ENCODE measurements at places on chromosomes 2 and 18. TPM values are rescaled to one million over a fixed set of nuclear protein-coding genes. Genes with fewer than 3 reads are reported as not detected.

The CCDC74A gene
- 0.30 TPM for total RNA-seq

GRCh38 chr18:7658701-7659100 lies 91.6 kb downstream of the PTPRM start:
- DNase-seq, result no peak

The AMER3 gene
- total RNA-seq, result not detected

The MEP1B gene
- total RNA-seq, result 1.3 TPM

DNA sequence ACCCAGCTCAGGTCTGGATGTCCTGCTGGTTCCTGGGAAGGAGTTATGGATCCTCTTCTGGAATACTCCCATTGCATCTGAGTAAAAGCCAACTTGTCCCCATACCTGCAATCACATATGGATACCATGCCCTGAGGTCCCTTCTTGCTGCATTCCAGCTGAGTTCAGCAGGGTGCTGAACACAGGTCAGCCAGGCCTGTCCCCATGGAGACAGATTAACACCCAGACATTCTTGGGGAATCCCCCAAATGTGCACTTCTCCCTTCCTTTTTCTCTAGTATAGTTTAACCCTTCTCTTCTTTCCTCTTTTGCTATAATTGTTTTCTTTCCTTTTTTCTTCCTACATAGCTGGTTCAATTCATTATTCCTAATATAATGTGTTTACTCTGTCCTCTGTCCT lies 799.6 kb upstream of the HS6ST1 start:
- no peak for DNase-seq

The CFAP221 gene
- 1.2 TPM for total RNA-seq

DNA sequence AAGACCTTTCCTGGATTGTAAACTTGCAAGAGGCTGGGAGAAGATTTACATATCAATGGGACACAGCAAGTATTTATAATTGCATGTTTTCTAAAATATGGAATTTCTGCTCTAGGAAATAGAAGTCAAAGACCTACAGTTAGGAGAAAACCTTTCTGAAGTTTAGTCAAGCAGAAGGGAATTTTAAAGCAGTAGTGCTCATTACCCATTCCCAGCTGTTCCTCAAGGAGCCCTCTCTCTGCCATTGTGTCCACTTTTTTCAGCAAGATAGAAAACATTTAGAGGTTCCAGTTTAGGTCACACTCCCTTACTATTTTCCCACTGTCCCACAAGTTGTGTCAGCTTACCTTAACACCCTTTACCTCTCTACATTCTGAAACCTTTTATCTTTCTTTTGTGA lies 584.0 kb upstream of the CHAC2 start:
- no peak for DNase-seq

DNA sequence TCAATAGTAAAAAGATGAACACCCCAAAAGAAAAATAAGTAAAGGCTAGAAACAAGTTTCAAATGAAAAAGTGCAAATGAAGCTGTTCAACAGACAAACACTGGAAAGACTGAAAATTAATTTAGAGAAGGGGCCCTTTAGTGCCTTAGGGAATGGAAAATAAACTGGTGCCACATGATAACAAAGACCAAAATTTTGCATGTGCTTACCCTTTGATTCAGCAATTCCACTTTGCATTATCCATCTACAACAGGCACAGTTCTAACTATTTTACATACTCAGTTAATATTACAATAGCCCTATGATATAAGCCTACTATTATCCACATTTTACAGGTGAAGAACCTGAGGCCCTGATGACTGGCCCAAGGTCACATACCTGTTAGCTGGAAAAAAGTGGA lies 183.9 kb downstream of the NBAS start:
- DNase-seq, result no peak

DNA sequence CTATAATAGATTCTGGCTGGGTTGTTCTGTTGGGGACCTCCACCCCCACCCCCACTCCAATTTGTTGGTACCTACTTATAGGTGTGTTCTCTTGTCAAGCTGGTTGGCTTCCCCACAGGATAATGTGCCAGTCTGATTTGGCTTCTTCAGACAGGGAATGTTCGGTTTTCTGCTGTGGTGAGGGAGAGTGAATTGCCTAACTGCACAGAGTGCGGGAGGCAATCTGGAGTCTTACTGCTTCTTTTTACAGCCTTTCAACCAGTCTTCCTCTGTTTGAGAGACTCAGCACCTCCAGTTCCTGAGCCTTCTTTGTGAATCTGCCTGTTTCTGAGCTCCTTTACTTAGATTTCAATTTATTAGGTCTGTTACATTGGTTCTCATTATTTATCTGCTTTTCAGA lies 27.4 kb upstream of the SNORC start:
- no peak for DNase-seq

The DSEL gene
- total RNA-seq, result 2.5 TPM

DNA sequence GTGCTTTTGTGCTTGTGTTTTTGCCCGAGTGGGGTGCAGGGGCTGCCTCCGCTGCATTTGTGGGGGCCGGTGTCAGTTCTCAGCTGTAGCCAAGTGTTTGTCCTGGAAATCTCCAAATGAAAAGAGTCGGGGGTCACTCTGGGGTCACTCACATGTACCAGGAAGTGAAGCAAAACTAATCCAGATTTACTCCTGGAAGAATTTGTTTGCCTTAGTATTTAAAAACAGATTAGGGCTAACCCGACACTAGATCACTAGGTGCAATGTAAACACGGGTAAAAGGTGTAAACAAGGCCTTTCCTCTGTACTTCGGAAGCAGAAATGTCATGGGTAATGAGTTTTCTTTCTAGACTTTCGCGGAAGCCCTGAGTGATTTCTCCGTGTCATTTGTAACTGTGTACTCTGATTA lies 50.3 kb downstream of the GBX2 start:
- DNase-seq, result no peak

The CCL20 gene
- not detected for total RNA-seq

DNA sequence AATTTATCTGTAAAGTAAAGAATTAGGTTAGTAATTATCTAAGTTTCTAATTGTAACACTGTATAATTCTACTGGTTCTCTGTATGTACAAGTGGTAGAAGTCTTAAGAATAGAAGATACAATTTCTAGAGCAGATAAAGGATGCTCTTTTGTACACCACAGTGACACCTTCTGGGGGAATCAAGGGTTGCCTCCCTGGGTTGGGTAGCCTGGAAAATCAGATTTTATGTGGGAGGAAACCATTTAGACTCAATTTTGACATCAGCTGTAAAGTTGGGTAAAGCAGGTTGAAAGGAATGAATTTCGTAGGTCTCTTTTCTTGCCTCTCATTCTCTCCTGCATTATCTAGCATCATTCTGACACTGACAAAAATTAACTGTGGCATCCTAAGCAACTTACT lies 354.8 kb downstream of the DCC start:
- DNase-seq, result no peak

DNA sequence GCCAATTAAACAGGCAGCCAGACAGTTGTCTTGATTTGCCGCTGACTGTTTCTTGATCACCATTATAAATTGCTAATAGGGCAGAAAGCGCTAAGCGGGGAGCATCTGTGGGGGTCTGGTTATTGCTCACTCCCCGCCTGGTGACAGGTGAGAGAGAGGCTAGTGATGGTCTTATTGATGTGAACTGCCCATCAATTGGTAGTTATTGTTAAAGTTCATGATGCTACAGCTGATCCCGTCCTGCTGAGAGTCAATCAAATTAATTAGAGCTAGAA lies 148.5 kb downstream of the LNPK start:
- no peak for DNase-seq

- DNase-seq, result no peak
Measured at GRCh38 chr2:239768907-239769553, 256.1 kb downstream of the NDUFA10 start.

The C1QL2 gene
- total RNA-seq, result not detected

GRCh38 chr2:28780496-28780895 lies 28.9 kb downstream of the PPP1CB start:
- DNase-seq, result no peak

DNA sequence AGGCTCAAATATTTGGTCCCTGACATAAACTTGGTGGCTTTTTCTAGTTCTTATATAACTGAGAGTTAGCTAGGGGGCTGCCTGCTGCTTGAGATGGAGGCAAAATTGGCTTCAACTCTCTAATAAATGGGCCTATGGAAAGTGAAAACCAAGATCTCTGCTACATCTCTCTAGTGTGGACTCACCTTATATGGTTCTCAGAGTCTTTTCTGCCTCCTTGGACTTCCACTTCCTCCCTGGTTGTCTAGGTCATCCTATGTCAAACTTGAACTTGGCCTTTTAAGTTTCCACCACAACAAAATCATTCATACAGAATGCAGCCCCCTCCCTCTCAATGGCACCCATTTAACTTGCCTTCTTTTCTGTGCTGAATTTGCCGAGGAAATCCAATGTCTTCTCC lies 23.9 kb upstream of the ARHGAP25 start:
- DNase-seq, result no peak

DNA sequence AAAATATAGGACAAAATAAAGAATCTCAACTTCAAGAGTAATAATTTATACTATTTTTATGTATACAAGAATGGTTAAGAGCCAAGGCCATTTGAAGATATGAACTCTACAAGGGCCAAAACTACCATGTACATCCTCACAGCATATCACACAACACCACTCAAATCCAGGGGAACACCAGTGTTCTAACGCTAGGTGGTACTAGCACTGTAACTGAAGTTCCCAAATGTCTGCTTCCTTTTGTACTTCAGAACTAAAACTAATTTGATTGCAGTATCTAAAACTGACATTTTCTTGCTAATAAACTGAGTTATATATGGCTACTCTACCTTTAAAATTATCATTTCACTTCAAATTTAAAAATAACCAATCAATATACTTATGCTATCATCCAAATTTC lies 47.0 kb downstream of the REV1 start:
- DNase-seq, result no peak

- no peak for DNase-seq
Measured at GRCh38 chr2:120866483-120867140, 130.9 kb downstream of the GLI2 start.

- no peak for DNase-seq
Measured at GRCh38 chr18:59848002-59848401, 51.8 kb upstream of the PMAIP1 start.

The SLC4A3 gene
- 0.20 TPM for total RNA-seq

The KCNIP3 gene
- 1.6 TPM for total RNA-seq

The C2orf72 gene
- 125 TPM for total RNA-seq

The PRSS56 gene
- total RNA-seq, result not detected

The ZNF521 gene
- 1.6 TPM for total RNA-seq

- peak; percentile 62 for DNase-seq
Measured at GRCh38 chr2:233867993-233868532, at the start of gene MSL3B. MSL3B (minus strand) TSS chr2:233868386.

GRCh38 chr2:74290466-74291217 lies 52.6 kb downstream of the SLC4A5 start:
- no peak for DNase-seq

DNA sequence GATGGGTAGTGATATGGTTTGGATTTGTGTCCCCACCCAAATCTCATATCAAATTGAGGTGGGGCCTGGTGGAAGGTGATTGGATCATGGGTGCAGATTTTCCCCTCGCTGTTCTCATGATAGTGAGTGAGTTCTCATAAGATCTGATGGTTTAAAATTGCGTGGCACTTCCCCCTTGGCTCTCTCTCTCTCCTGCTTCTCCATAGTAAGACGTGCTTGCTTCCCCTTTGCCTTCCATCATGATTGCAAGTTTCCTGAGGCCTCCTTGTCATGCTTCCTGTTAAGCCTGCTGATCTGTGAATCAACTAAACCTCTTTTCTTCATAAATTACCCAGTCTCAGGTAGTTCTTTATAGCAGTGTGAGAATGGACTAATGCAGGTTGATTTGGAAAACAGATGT lies 223.2 kb upstream of the APCDD1 start:
- DNase-seq, result no peak

DNA sequence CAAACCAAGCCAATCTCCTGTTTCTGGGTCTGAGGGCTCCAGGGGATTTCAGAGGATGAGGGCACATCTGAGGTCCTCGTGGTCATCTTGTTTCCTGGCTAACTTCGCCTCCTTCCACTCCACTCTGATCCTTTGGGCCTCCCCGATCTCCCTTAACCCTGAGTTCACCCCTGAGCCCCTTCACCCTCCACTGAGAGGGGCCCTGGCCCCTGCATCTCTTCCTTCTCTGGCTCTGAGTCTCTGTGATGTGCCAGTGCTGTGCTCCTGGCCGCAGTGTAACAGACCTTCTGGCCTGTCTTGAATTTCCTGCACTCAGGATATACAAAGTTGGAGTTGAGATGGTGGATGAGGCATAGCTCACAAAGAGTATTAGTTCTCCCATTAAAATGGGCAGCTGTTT lies 84.7 kb upstream of the BOD1L2 start:
- DNase-seq, result no peak

The GALNT5 gene
- 0.15 TPM for total RNA-seq

DNA sequence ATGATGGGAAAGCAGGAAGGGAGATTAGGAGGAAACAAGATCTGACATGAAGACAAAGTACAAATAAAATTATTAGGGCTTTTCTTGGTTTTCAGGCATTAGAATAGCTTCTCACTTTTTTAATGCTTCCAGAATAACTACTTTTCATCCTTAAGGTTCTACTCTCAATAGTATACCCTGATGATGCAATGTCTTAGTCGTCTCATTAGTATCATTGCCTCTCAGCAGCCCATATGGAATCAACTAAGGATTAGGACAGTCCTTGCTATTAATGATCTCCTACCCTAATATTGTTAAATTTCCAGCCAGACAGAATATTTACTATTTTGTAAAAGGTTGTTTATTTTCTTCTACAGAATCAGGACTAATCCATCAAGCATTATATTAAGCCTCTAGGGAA lies 55.9 kb downstream of the RELCH start:
- no peak for DNase-seq

DNA sequence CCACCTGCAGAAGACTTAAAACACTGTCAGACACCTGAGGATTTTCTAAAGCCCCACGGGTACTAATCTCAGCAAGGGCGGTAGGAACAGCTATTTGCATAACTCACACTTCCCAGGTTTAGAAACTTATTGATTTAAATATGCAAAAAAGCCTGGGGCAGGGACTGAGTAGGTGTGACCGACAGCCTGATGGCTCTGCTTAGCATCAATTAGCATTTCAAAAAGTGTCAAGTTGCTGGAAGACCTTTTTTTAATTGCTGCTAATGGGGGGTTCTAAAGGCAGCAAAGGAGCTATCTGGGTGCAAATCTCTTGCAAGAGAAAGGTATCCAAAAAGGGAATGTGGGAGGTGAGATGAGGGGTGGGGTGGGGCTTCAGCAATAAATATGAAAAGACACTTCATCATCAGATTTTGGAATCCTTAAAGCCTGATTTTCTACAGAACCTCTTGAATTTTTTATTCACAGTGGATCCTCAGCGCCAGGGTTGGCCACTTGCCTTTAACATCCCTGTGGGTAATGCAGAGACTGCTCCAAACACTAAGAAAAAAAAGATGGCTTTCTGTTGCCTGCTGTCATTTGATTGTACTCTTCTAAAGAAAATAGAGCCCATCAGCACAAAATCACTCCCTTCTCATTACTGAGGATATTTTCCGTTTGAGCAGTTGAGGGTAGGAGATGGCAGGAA lies 121.1 kb upstream of the RMP24 start:
- no peak for DNase-seq

The RAD51AP2 gene
- 0.30 TPM for total RNA-seq

The SLC5A7 gene
- not detected for total RNA-seq
